Naive thymus-derived CD8-positive, alpha-beta T cell (primary cell): ENCODE measurements at places on chromosomes 1 and 21. TPM values are rescaled to one million over a fixed set of nuclear protein-coding genes. Genes with fewer than 3 reads are reported as not detected.

The CYP4A11 gene
- not detected for total RNA-seq

The CHML gene
- 24.0 TPM for total RNA-seq

GRCh38 chr1:166119471-166119965, 47.3 kb downstream of the FAM78B start:
- DNase-seq = no peak

DNA sequence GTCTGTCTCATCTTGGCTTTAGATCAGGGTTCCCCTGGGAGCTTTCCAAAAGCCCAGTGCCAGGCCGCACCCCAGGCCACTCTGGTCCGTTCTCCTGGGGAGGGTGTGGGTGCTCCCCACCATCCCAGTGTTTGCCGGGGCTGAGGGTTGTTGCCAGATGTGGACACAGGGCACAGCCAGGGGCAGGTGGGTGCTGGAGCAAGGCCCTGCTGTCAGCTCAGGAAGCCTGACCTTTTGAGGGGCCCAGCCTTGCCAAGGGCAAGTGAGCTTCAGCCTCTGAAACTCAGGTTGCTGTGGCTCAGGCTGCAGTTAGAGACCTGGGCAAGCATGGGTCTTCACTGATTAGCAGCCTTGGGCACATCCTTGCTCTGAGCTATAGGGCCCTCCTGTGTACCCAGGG, 22.8 kb upstream of the ZBTB21 start:
- DNase-seq = no peak

DNA sequence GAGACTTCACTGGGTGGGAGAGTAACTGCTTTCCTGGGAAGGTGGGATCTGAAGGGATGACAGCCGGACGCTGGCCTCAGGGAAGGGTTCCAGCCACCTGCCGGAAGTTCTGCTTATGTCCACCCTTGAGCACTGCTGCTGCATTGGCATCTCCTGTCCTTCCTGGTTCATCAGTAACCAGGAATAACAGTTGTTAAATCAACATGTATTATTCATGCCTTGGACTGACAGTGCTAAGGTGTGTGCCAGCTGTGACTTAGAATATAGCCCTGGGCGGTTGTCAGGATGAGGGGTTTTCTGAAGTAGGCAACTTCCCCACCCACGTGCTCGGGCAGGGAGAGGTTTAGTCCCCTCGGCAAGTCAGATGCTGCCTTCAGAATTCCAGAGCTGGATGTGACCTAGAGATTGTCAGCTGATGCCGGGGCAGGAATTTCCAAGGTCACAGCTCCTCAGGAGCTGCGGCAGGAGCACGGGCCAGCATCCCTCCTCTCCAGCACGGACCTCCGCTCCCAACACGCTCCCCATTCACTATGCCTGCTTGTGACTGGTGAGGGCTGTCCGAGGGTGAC, 17.9 kb downstream of the CLDN14 start:
- DNase-seq = no peak

DNA sequence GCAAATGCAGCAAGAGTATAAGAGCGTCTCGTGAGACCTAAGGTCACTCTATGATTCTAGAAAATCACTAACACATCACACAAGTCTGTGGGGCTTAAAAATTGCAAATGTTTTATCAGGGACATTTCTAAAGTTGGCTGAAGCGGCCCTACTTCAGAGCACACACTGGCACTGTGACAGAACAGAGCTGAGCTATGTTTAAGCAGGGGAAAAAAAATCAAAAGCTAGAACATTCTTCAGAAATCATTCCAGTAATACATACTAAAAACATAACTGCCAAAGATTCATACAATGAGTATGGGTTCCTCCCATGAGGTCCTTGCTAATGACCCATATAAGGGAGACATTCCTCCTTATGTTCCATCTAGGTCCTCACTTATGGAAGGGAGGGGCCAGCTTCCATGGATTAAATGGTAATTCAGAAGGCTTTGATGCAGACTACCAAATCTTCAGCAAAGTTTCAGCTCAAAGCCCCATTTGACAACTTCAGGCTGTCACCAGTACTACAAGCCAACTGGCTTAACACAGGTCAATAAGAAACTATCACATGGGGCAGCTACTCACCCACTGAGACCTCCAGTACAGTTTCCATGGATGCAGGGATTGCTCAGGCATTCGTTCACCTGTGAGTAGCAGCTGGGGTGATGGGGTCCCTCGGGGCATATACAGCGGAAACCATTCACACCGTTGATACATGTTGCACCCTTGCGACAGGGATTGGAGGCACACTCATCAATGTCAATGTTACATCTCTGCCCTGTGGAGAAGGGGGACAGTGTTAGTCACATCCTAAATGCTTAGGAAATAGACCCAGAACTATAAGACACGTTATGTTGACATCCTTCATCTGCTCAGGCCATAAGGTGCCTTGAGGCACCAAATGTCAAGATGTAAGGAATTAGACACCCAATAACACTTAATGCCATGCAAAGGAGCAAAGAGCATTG, 58.4 kb upstream of the ADAM30 start:
- no peak for DNase-seq

GRCh38 chr1:92444351-92444750, 42.4 kb downstream of the GFI1 start:
- DNase-seq = no peak

DNA sequence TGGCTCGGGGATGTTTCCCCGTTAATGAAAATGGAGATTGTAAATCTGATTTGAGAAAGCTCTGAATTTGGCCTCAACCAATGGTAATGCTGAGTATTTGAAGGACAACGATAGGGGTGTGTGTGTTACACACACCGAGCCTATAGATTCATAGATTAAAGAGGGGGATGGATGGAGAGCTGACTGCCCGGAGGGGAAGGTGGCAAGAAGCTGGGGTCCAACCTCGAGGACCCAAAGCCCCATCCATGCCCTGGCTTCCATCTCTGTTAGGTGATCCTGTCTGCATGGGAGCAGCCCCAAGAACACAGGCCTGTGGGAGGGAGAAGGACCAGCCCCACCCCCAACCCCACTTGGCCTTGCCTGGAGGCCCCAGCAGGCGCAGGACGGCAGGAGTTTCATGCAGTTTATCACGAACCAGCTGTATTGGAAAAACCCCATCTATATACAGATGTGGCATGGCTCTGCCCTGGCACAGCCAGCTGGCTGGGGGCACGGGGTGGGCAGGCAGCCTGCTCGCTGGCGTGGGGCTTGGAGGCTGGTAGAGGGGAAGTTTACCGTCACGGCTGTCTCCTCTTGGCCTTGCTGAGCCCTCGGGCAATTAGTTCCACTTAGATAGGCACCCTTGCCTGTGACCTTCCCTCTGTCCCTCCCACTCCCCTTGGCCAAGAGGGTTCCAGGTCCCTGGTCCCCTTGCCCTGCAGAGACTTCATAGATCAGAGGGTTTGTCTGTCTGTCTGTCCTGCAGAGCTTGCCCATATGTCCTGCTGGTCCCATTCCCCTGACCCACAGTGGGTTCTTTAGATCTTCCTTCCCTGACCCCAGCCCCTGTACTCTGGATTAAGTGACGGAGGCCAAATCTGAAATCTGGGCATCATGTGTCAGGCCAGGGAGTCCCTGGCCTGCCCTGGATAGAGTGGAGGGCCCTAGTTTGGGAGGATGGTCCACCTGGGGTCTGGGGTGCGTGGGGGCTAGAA, 3.0 kb downstream of the HSPB7 start:
- no peak for DNase-seq

DNA sequence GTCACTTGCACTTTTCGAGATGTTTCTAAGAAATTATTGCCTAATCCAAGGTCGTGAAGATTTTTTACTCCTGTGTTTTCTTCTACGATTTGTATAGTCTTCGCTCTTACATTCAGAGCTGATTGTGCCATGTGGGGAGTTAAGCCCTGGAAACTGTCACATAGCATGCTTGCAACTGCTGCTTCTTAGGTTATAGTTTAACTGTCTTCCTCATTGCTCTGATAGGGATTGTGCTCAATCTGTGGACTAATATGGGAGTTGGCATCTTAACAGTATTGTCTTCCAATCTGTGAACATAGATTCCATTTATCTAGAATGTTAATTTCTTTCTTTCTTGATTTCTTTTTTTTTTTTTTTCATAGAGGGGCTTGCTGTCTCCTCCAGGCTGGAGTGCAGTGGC, 34.8 kb upstream of the CAMTA1 start:
- no peak for DNase-seq

- DNase-seq = no peak
Observed at GRCh38 chr1:8797216-8797615, 20.2 kb downstream of the RERE start.

DNA sequence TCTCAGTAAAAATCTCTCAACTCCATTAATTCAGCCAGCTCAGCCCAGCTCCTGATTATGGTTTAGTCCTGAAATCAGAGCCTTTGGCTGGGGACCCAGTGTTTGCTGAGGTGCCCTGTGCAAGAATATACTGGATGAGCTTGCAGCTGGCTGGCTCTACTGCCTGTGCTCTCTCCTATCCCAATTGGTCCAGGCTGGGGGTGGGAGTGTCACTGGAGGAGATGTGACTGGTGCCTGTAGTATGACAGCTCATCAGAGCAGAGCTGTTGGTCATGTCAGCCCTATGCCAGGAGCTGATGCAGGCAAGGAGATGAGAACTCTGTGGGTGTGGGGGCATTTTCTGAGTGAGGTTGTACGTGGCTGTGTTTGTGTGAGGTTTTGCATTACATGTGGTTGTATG, 87.0 kb downstream of the TNR start:
- no peak for DNase-seq

DNA sequence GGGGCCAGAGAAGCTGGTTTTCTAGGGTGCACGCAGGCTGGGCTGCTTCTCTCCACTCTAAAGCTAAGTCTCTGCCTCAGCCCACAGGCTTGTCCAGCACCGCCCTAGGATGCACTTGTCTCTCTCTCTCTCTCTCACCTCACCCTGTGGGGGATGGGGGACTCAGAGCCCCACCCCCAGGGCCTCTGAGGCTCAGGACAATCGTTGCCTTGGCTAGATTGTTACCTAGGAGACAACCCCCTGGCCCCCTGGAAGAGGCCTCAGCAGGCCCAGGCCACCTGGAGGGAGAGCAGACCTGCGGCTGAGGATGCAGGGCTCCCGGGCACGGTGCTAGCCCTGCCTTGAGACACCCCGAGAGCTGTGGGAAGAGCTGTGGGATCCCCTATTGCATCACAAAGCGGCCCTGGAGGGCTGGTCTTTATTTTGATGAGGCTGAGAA, at the start of gene ACTRT2:
Gene ACTRT2, plus strand, starts transcription at position 235 of the 439 bp plus-strand sequence. CDS start 220 bp downstream, outside the sequence.
- no peak for DNase-seq

The IFI44L gene
- total RNA-seq = 0.34 TPM

GRCh38 chr1:155051777-155052398, 772 bp downstream of the ADAM15 start:
- no peak for DNase-seq

The RAP1GAP gene
- total RNA-seq = 0.60 TPM

The GPR52 gene
- total RNA-seq = 2.9 TPM

The NHLH2 gene
- total RNA-seq = not detected

The TCP10L gene
- 0.91 TPM for total RNA-seq

DNA sequence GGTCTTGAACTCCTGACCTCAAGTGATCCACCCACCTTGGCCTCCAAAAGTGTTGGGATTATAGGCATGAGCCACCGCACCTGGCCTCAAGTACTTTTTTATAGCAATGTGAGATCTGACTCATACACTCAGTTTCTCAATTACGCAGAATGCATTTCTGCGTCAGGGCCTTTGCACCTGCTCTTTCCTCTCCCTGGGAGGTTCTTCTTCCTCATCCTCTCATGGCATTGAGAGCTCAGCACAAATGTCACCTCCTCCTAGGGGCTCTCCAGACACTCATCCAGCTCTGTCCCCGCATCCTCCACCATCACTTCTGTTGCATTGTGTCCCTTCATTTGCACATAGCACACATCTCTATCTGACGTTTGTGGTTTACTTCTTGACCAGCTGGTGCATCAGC, 418.8 kb downstream of the PTPRU start:
- DNase-seq = no peak

DNA sequence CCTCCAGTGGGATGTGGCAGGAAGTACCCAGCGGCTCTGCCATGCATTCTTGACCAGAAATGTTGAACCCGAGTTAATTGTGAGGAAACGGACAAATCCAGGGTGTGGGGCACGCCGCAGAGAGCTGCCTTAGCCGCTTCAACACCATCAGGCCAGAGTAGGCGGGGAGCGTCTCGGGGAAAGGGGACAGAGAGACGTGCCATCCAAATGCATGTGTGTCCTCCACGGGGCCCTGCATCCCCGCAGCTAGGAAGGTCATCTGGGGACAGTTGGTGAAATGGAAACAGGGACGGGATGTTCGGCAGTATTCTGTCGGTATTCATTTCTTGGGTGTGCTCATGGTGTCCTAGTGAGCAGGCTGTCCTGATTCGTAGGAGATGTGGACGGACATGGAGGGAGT, 59.1 kb upstream of the TRAPPC10 start:
- DNase-seq = no peak

The RIMS3 gene
- 2.0 TPM for total RNA-seq

The GIPC2 gene
- 0.26 TPM for total RNA-seq

The NPL gene
- 4.5 TPM for total RNA-seq

The FALEC gene
- total RNA-seq = 1.9 TPM

DNA sequence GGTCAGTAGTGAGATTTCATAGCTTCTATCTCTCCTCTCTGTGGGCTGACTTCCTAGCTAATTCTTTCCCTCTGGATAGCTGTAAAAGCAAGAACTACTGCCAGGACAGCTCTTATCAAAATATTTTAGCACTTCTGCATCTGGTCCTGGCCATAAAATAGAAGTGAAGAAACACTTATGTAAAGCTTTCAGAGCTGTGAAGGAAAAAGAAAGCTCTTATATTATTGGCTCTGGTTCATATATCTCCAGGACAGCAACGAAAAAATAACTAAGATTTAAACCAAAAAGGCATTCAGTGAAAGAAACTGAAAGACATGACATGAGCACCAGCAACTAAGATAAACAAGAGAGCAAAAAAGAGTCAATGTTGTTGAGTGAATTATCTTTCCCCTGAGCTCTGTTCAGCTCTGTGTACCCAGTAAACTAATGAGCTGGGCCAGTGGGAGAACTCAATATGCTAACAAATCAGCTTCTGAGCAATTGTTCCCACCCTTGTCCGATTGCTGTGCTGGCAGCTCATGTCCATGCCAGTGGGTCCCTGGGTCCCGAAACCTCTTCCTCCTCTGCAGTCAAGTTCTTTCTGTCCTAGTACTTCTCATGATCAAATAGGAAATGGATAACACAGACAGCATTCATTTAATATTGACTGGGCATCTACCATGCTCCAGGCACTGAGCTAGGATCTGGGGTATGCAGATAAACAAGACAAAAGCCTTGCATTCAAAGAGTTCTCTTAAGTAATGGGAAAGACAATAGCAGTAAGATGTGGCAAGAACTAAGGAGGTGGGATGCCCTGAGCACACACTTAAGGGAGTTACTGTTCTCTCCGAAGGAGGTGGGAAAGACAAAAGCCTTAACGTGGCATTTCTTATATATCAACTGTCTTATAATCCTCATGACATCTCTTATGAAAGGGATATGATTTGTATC, 45.3 kb upstream of the MAN1A2 start:
- DNase-seq = no peak

- no peak for DNase-seq
Observed at GRCh38 chr1:158728510-158729225, 8.1 kb upstream of the OR6K3 start.

GRCh38 chr1:29157269-29157601, 24.5 kb downstream of the SRSF4 start:
- no peak for DNase-seq

GRCh38 chr1:85611856-85612255, 31.3 kb downstream of the CCN1 start:
- no peak for DNase-seq

The CLDN17 gene
- total RNA-seq = not detected

The SUCO gene
- 63.1 TPM for total RNA-seq

- DNase-seq = no peak
Observed at GRCh38 chr1:196531737-196532524, 76.3 kb downstream of the KCNT2 start.

The SPATA1 gene
- total RNA-seq = 2.5 TPM
